Natural killer cell (primary cell): ENCODE measurements at places on chromosomes 6 and 20. TPM values are rescaled to one million over a fixed set of nuclear protein-coding genes. Genes with fewer than 3 reads are reported as not detected.

GRCh38 chr6:33427585-33428223 lies 7.8 kb downstream of the SYNGAP1 start:
- peak; percentile 67 for DNase-seq

Gene RSPO4
- 0.09 TPM for total RNA-seq

Gene ENPP4
- 26.6 TPM for total RNA-seq

DNA sequence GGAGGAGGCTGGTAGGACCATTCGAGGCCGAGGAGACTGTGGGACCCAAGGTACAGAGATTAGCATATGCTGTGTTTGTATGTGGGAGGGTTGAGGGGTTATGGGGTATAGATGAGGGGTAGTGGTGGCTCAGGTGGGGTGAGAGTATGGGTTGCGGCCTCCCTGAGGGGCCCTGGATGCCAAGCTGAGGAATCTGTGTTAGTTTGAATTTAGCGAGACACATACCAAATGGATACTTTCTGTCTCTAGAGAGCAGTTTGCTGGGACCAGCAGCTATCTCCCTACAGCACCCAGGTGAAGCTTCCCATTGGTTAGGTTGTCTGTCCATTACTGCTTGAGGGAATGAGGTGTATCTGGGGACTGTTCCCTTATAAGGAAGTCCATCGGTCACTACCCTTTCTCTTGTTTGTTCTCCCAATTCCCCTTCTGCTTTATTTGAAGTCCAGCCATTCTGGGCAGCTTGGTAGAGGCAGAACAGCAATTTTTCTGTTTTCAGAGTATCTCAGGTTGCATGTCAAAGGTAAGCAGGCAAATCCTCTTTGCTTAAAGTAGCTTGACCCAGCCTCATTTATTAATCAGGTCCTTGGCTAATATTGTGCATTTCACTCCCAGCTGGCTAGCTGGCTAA lies 15.2 kb downstream of the CHMP4B start:
- DNase-seq = no peak

DNA sequence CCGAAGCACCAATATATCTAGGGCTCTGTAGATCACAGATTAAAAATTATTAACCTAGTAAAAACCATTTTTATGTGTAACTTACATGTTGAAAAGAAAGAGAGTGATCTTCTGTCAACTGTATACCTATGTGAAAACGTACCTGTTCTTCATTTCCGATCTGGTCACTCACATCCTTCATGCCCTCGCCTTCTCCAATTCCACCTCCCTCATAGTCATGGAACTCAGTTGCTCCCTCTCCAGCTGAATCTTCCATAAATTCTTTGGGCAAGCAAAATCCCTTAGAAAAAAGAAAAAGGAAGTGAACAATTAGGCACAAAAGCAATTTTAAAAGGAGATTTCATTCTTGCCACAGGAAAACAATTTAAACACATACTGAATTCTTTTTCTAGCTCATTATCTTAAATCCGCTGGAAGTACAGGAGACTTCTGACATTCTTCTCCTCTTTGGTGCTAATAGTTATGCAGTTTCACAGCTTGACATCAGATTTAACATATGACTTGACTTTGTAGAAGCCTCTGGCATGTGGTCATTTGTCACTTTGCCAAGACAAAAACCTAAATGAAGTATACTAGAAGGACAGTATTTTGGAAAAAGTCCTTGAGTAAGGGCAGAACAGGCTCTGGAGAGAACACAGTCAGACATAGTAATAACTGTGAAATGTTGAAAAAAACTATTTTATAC lies 29.5 kb upstream of the LYRM2 start:
- DNase-seq = no peak

DNA sequence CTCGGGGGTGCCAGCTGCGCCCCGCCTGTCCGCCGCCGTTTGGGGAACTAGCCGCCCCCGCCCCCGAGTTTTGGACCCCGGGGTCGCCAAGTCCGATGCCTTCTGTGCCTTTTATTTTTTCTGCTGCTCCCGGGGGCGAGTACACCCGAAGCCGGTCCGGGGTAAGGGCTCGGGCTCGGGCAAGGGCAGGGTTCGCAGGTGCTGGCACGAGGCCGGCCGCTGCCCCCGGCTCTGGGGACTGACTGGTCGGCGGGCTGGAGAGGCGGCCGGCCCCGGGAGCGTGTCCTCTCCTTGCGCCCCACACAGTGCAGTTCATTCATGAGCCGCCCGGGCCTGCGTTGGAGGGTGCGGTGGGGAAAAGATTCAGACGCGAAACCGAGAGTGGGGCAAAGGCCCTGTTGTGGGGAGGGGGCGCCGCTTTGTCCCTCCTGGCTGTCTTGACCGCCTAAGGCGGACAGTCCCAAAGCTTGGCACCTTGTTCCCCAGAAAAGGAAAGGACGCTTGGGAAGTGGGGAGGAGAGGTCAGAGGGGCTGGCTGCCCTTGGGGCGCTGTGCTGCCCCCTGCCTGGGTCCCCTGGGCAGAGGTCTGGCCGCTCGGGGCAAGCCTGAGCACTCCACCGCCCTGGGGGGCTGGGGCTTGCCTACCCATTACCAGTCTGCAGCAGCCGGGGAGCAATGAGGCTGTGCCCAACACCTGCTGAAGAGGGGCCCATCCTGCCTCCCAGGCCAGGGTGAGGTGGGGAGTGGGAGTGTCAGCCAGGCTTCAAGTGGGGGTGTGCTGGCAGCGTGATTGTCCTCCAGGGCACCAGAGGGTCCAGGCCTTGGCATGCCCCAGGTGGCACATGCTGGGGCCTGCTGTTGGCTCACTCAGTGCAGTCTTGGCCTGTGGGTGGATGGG lies 915 bp downstream of the TMEM63B start:
- peak; percentile 24 for DNase-seq

DNA sequence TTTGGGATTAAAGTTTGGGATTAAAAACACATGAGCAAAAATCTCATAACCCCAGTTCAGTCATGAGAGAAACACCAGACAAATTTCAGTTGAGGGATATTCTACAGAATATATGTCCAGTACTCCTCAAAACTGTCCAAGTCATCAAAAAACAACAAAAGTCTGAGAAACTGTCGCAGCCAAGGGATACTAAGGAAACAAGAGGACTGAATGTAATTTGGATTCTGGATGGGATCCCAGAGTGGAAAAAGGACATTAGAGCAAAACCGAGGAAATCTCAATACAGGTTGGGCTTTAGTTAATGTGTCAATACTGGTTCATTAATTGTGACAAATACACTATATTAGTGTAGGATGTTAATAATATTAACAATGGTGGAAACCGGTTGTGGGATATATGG lies 219.3 kb downstream of the BCKDHB start:
- DNase-seq = no peak

GRCh38 chr6:44727651-44728630 lies 340.4 kb downstream of the CDC5L start:
- no peak for DNase-seq
